Muscle of arm (tissue), 14 donors: ENCODE measurements at places on chromosomes 7 and 10.

DNA sequence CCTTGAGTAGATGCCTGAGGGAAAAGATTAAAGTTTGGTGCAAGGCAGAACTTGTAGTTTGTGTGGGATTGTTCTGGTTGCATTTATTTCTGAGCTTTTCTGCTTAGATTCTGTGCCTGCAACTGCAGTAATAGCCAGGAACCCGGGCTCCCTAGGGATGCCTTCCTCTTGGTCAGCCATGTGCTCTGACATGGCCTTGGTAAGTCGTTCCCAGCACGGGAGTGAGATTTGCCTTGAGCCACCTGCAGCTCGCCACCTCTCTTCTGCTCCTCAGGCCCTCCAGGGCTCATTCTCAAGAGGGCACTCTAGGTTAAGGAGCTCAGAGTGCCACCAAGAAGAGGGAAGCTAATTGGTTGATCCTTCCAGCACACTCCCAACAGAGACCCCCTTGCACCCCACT, 350.6 kb upstream of the MKI67 start:
- DNase-seq: no peak

GRCh38 chr7:142809671-142810070, 38.9 kb downstream of the PRSS2 start:
- no peak for DNase-seq

GRCh38 chr7:5767066-5767465, 14.4 kb downstream of the RNF216 start:
- DNase-seq: no peak

GRCh38 chr10:132447446-132448247, 50.6 kb downstream of the PWWP2B start:
- no peak for DNase-seq
